ENCODE measurements at places on chromosomes 5 and 9.

- no peak for DNase-seq
Measured at GRCh38 chr5:126274763-126275125, 148.5 kb upstream of the GRAMD2B start.

GRCh38 chr5:61268871-61269270, 63.2 kb upstream of the ZSWIM6 start:
- no peak for DNase-seq

- DNase-seq, result no peak
Measured at GRCh38 chr5:112973036-112973435, 3.6 kb upstream of the DCP2 start.

DNA sequence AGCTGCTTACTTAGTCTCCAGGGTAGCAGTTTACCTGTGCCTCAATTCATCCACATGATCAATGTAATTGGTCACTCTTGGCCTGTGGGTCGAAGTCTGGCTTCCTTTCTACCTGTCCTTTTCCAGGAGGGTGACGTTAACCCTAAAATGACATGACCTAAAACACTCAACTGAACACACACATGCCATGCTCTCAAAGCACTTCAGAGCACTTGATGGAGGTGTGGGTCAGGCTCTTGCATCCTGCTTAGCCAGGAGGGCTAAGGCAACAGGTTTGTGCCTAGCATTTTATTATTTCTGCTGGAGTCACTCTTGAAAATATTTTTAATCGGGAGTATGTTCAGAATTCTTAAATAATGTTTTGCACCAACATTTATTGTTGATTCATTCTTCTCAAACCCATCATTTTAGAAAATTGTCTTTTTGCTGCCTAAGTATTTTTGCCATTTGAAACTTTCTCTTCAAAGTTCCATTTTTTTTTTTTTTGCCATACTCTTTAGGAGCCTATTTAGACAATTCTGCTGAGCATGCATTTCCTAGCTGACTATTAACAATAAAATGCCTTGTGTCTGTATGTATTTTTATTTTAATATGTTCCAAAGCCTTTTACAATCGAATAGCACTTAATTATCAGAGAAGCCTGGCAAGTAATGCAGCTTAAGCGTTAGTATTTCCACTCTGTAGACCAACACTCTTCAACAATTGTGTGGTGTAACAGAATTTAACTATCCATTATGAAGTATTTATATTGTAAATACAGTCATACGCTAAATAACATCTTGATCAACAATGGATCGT, 59.1 kb downstream of the ATP10B start:
- DNase-seq, result no peak

DNA sequence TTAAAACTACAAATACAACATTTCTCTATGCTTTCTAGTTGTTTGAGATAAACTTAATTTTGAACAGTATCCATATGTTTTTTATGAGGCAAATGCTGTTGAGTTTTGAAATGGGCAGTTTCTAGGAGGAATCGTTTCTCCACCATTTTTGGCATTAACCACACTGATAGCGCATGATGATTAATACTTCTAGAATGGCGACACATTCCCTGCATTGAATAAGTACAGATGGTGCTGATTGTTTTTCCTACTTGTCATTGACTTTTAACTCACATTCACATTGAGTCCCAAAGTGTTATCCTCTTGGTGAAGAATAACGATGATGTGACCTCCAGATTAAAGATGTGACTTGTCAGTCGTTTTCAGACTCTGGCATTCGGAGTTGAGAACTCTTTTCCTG, 6.5 kb upstream of the CCDC192 start:
- DNase-seq, result no peak

DNA sequence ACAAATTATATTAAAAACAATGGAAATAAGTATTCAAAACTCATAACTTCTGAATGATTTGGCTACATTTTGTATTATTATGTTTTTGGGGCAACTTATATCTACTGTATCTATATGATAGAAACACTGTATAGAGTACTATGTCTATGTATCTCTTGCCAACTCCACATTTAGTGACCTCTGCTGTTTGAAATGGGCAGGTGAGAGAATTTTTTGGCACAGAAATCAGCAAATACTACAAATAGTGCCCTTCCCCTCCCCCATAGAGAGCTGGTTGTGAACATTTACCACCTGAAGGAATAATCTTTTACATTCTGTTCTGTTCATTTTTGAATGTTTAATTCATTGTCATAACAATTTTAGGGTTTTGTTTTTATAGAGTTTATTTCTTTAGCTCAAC, 545.3 kb downstream of the PDE4D start:
- no peak for DNase-seq

GRCh38 chr9:15553528-15553898, 670 bp downstream of the CCDC171 start:
- DNase-seq, result no peak

GRCh38 chr5:53164478-53165165, 55.1 kb upstream of the MOCS2 start:
- no peak for DNase-seq

- DNase-seq, result no peak
Measured at GRCh38 chr5:166767858-166768257, 1523.6 kb upstream of the WWC1 start.

- DNase-seq, result no peak
Measured at GRCh38 chr9:124054582-124055227, 43.1 kb downstream of the LHX2 start.

DNA sequence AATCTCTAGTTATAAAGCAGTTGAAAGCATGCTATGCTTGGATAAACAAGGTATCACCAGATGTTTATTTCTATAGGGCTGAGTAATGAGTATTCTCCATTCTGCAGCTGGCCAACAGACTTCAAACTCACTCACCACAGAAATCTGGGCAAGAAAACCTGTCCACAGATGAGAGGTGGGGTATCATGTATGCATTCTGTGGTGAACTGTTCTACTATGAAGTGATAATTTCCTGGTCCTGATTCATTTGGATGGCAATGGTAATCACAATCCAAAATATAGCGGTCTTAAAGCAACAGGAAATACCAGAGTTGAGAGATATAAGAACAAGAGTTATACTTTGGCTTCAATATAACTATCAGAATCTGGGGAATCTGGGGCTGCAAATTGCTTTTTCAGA, 65.9 kb upstream of the EFNA5 start:
- no peak for DNase-seq

DNA sequence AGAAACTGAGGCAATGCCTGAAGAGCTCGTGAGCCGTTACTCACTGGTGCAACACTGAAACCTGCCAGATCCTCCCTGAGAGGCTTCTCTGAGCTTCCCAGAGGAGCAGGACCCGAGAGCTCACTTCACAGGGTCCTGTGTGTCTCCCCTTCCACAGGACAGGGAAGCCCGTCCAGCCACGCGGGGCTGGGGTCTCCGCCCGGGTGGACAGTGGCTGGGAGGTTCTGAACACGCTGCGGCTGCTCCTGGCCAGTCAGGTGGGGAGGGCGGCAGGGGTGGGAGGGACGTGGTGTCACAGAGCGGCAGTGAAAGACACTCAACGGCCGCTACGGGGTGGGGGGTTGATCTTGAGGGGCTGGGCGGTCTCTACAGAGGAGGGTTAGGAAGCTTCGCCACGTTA, 290 bp upstream of the ZDHHC11 start:
- DNase-seq, result no peak

GRCh38 chr5:68641211-68641610, 425.7 kb downstream of the PIK3R1 start:
- no peak for DNase-seq

GRCh38 chr9:18423791-18424531, 50.0 kb upstream of the ADAMTSL1 start:
- no peak for DNase-seq

- no peak for DNase-seq
Measured at GRCh38 chr5:148857474-148857873, 31.1 kb downstream of the ADRB2 start.

GRCh38 chr9:126343271-126343700, 16.7 kb downstream of the MVB12B start:
- no peak for DNase-seq

- peak; percentile 49 for DNase-seq
Measured at GRCh38 chr9:122498883-122499288, 11.7 kb upstream of the OR1J2 start.

DNA sequence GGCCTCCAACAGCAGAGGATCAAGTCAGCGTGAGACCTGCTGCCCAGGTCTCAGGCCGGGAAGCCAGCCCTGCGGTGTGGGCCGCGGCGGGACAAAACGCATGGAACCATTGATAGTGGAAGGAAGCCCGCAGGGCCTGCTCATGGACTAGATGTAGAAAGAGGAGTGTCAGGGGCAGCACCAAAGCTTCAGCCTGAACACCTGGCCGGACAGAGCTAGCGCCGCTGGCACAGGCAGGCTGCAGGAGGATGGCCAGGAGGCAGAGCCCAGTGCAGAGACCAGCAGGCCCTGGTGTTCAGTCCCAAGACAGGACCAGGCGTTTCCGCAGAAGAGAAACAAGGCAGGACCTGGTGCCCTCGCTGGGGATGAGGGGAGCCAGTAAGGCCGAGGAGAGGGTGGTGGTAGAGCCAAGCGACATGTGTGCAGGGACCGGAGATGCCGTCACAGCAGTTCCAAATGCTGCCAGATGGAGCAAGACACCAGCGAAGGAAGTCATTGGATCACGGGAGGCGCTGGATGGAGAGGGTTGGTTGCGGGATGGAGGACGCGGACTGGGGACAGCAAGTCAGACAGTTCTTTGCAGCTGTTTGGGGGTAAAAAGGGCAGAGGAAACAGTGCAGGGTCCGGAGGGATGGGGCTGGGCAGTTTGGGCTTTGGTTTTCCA, 42.1 kb upstream of the OLFM1 start:
- DNase-seq, result no peak

GRCh38 chr9:550333-550732, 291.2 kb upstream of the DMRT1 start:
- DNase-seq, result no peak

DNA sequence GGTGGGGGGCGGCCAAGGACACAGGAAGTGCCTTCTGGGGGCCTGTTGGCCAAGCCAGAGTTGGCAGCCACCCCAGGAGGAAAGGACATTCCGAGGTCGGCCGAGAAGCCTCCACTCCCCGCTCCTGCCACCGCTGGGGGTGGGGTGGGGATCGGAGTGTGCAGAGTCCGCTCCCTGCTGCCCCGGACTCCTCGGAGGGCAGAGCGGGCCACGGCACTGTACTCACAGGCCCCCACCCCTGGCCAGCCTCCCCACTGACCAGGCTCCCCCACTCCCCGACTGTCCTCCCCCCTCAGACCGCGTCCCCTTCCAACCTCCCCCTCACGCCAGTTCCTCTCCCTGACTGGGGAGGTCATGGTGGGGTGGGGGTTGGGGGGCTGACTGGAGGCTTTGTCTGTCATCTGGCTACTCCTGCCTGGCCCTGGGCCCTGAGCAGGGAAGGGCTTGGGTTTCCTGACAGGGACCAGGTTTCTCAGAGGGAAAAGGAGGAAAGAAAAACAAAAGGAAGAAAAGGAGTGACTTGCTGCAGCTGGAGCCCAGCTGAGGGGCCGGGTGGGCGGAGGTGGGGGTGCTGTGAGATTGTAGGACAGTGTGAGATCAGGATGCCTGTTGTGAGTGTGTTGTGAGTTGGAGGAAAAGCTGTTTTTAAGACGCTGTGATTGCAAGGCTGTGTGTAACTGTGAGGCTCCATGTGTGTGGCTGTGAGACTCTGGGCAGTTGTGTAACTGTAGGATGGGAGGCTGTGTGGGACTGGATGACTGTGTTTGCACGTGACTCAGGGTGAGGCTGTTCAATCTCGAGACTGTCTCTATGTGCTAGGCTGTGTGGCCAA, 29.7 kb downstream of the CNTFR start:
- DNase-seq, result no peak

GRCh38 chr5:68973696-68974095, 120.1 kb upstream of the SLC30A5 start:
- DNase-seq, result no peak

DNA sequence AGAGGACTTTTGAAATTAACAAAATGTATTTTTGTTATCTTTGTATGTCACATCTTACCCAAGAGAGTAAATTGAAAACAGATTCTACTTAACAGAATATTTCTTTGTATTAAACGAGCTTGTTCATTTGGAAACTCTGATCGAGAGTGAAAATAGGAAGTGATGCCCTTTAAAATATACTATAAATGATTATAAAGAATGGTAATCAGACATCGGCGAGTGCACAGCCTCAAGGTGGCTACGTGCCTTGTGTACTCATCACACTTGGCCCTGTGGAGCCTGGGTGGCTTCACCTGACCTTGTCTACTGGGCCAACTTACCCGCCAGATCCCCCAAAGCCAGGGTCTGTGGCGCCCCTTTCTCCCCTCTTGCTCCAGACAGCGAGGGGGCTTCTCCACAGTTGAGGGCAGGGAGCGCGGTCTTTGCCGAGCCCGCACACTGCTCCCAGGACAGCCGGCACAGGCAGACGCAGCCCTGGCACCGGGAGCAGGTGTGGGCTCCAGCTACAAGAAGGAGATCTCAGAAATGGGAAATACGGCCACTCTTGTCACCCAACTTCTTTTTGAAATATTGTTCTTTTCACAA, 243.2 kb downstream of the CEMIP2 start:
- DNase-seq, result no peak

DNA sequence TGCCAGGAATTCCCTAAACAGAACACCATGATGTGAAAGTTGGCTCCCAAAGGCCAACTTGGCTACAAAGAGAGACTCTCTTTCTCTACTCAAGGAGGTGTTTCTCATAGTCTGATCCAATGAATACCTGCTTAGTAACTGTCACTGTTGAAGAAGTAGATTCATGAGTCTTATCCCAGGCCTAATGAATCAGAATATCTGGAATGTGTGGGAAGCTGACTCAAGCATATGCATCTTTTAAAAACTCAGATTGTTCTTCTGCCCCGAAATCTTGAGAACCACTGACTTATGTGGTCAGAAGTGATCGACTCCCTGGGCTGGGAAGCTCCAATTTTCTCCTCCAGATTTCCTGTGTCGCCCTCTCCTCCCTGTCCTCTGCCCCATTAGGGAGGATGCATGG, 345.6 kb downstream of the PLK2 start:
- DNase-seq, result no peak

DNA sequence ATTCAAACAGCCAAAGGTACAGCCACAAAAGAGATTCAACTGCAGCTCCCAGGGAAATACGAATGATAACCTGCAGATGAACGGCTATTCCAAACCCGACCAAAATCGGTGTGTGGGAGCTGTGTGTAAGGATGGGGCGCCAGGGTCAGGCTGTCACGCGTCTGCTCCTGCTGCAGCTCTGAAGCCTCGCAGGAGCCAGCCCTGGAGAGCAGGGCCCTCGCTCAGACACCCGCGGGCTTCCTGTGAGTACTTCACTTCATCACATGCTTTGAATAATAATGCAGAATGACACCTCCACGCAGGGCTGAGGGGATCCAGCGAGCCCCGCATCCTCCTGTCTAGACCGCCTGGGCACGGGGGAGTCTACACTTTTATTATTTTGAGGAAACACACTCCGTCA, 307.5 kb upstream of the IRX2 start:
- DNase-seq, result no peak

DNA sequence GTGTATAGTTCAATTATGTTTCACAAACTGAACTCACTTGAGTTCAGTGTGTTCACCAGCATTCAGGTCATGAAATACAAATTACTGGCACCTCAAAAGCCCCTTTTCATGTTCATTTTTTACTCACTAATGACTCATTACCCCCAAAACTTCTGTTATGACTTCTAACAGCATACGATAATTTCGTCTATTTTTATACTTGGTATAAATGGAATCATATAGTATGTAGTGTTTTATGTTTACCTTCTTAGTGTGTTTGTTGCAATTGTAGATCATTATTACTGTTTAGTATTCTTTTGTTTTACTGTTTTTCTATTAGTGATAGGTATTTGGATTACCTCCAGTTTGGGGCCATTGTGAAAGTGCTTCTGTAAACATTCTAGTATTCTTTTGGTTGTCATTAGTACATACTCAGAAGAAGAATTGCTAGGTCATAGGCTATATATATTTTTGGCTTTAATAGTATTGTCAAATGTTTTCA, 33.4 kb downstream of the DDX4 start:
- DNase-seq, result no peak

GRCh38 chr9:36991516-36992134, 42.4 kb downstream of the PAX5 start:
- peak; percentile 39 for DNase-seq
